ENCODE measurements at places on chromosomes 2 and 18.

DNA sequence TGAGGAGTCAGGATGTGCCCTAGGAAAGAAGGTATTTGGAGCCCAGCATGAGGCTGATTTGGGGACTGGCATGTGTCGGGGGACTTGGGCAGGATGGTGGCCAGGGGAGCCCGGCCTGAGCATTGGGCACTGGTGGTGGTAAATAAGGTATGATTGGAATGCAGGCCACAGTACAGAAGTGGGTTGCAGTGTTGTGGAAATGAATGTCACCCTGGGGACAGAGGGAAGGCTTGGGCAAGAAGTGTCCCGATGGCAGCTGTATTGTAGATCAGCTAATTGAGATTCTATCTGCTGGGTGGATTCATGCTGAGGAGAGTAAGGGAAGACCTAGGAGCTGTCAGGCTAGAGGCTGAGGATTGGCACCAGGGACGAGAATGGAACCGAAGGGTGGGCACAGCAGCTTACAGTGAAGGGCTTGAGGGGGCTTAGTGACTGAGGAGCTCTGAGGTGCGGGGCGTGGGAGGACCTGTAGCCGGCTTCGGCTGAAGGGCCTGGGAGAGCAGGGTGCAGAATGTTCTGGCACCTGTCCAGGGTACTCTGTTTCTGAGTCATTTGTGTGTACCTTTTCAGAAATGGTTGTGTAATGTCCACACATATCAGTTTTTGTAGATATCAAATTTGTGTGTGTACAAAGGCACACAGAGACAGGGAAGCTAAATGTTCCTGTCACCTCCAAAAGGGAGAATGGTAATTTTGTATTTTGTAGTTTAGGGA is 170.2 kb downstream of the PRKCE start:
- no peak for DNase-seq

DNA sequence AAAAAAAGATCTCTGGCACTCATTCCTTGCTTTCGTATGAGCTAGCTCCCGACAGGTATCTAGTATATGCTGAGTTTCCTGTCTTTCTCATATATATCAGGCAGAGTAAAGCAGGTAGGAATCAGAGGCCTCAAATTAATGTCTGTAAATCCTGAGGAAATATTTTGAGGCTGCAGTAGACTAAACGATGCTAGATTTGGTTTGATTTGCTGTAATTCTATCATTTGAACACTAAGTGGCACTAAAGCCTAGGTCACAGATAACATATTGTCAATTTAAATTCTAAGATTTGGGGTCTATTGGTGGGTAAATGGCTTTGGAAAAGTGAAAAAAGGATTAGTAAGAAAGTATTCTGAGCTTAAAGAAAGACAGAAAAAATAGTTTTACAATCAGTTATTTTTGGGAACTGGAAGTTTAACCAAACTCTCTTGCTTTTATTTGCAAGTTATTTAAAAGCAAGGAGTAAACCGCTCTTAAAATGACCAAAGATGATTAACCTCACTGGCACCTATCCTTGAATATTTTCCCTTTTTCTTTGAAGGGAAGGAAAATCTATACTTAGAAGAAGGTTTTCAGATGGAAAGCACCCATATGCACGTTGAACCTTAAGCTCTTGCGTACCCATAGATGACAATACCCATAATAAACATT is 37.6 kb upstream of the SLC4A10 start:
- no peak for DNase-seq

DNA sequence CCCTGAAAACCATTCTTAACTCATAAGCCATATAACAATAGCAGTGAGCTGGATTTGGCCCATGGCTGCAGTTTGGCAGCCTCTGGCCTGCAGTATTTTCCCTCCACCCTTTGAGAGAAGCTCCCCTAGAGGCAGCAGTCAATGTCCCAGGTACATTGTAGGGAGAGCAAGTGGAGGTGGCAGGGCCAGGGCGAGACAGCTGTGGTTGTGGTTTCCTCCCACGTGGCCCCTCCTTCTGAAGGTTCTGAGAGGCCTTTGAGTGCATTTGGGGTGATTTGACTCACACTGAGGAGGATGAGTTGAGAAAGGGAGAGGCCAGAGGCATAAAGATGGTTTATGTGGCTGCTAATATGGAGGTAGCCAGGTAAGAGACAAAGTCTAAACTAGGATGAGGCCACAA is 45.5 kb upstream of the LDAH start:
- no peak for DNase-seq

DNA sequence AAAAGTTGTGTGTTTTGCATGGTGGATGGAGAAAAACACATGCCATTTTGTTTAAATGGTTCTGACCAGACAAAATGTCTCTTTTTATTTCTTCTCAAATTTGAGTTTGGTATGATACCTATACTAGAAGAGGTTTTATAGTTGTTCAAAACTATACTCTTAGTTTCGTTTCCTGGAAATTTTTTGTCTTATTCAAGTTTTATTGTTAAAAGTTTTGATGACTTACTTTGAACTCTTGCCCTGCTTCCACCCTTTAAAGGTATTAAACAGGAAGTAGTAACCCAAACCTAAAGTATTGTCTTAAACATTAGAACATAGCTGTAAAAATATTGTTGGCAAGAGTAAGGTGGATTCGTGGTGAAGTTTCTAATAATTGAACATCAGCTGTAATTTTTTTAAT is 98.2 kb downstream of the BABAM2 start:
- DNase-seq = no peak

- DNase-seq = no peak
Measured at GRCh38 chr2:174072069-174072468, 106.9 kb upstream of the SP3 start.

DNA sequence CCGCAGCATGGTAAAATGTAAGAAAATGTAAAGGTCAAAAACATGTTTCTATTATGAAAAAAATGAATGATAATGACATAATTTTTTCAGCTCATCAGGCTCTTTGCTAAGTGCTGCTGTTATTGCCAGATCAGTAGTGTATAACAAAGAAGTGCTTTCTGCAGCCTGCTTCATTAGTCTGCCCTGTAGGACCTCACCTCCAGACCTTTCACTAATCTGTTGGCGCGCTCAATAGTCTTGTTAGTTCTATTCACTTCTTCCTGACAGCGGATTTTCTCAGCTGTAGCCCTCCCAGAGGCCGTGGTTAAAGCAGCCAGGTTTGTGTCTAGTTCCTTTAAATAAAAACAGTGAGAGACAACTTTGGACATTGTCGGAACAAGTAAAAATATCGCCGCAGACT is 97.7 kb downstream of the CDCA7 start:
- no peak for DNase-seq

- no peak for DNase-seq
Measured at GRCh38 chr2:55223958-55224760, 7.9 kb downstream of the CLHC1 start.

- DNase-seq = no peak
Measured at GRCh38 chr2:127092306-127092705, 14.6 kb downstream of the BIN1 start.

GRCh38 chr2:203960811-203961210 is 24.2 kb downstream of the ICOS start:
- DNase-seq = no peak

DNA sequence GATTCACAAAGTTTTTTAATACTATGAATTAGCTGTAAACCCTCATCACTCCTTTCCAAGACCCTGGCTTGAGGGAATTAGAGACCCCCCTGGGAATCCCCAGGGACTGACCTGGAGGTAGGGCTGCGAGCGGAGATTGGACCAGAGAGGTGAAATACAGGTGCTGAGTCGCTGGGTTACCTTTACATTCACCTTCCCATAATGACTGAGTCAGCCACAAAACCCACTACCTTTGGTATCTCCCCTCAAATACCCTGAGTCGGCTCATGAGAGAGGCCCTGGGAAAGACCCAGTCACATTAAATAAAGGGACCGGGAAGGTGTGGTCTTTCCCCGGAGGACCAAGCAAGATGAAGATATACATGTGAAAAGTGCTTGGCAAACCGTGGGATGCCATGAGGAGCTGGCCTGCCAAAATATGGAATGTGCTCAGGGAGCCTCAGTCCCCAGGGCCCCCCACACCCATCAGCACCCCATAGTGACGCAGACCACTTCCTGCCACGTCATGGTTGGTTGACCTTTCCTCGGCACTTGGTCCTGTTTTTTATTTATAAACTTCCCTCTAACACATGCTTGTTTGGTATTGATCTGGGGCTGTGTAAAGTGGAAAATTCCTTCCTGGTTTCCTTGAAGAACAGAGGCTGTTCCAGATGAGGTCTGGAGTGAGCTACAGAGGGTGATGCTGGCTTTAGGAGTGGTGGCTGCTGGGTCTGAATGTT is 51.4 kb downstream of the IL1RL2 start:
- no peak for DNase-seq

GRCh38 chr2:104834431-104835153 is 19.3 kb upstream of the POU3F3 start:
- DNase-seq = no peak

DNA sequence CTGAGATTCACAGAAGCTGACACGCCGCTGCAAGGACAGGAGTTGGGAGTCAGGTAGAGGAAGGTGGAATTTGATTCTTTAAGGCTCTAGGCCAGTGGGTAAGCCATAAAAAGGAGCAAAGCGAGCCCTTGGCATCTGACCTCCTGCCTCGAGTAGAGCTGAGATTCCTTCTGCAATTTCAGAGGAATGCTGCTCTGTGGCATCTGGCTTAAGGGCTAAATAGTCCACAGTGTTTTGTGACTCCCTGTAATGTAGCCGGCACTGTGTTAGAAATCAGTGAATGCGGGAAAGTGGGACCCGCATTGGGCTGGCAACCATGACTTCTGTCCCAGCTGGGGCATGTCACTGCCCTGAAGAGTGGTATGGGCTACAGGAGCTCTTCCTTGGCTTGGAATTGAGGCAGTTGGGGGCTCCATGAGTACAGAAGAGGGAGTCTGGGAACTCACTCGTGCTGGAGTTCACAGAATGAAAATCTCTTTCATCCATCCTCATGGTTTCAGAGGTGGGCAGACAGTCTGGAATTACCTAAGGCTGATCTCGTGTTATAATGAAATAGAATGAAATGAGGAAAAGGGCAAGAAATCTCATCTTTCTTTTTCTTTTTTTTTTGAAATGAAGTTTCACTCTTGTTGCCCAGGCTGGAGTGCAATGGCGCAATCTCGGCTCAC is 12.7 kb upstream of the MYCN start:
- DNase-seq = no peak

Measured in stimulated activated CD8-positive, alpha-beta memory T cell treated with anti-CD3 and anti-CD28 coated beads, Interleukin-7, amount 100 ng/mL, for 1 hour (primary cell).